ENCODE measurements at places on chromosomes 1 and 21. TPM values are rescaled to one million over a fixed set of nuclear protein-coding genes. Genes with fewer than 3 reads are reported as not detected.

DNA sequence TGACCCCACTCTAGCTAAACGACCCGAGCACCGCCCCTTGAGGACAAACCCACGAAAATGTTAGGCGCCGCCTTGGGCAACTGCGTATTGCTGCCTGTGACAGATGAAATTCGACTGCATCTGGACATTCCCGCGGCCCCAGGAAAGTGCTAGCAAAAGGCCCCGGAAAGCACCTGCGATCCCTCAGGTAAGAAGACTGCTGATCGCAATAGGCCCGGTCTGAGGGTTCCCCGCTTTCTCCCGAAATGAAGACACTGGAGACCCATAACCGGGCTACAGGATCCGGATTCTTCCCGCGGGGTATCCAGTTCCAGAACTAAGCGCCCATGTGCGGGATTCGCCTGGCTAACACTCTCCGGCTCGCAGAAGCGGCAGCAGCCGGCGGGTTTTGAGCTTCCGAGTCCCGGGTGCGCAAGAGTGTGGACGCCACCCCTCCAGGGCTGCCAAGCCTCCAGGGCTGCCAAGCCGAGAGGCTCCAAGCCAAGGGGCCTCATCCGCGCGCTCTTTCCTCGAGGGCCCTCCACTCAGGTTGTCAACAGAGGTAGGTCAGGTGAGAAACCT, 157.9 kb upstream of the NBPF11 start:
- no peak for DNase-seq

- DNase-seq = no peak
Measured at GRCh38 chr1:210104103-210104502, 128.5 kb upstream of the SERTAD4 start.

GRCh38 chr1:240820816-240821215, 208.9 kb upstream of the GREM2 start:
- no peak for DNase-seq

DNA sequence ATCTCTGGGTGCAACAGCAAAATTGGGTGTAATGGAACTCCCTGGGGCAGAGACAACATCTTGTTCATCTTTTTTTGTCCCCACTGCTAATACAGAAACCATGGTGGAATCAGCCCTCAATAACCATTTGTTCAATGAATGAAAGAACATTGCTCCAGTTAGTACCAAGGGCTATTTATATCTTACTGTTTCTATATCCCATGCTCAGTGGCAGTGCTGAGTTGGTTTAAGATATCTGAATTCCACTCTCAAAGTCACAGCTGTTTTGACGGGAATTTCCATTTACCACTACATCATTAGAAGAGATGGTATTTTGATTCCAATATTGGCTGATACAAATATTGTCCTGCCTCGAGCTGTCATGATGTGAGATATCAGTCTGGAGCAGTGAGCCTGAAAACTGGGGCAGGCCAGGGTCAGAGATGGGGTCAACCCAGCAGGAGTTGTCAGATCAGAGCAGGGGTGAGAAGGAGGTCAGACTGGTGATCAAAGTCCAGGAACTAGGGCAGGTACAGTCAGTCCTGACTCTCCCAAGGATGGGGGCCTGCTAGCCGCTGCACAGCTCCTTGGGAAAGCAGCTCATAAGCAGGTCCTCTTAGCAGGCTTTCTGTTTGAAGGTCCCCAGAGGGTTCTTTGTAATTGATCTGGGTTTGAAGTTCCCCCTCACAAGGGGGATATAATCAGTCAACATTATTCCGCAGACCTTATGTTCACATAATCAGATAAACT, 5.8 kb upstream of the PHC2 start:
- no peak for DNase-seq

GRCh38 chr1:58768971-58769808, 14.7 kb downstream of the JUN start:
- no peak for DNase-seq

GRCh38 chr21:45372732-45373355, 32.1 kb upstream of the COL18A1 start:
- DNase-seq = no peak

GRCh38 chr1:43522431-43522775, 8.3 kb upstream of the PTPRF start:
- DNase-seq = no peak

GRCh38 chr1:82013702-82014101, 213.0 kb downstream of the ADGRL2 start:
- no peak for DNase-seq

DNA sequence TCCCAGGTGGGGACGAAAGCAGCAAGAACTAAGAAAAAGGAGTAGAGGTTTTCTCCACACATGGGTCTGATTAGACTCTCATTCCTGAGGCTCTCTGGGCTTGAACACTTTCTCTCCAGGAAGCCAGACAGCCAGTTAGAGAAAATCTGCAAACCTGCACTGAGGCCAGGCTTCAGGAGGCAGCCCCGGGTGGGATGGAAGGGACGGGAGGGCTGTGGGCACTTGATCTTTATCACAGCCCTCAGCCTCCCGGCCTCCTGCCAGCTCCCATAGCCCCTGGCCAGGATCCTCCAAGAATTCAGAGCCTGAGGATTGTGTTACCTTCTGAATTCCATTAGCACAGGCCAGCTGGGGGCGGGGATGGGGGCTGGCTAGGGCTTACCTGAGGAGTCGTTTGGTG, 40.1 kb downstream of the SERTAD4 start:
- no peak for DNase-seq

DNA sequence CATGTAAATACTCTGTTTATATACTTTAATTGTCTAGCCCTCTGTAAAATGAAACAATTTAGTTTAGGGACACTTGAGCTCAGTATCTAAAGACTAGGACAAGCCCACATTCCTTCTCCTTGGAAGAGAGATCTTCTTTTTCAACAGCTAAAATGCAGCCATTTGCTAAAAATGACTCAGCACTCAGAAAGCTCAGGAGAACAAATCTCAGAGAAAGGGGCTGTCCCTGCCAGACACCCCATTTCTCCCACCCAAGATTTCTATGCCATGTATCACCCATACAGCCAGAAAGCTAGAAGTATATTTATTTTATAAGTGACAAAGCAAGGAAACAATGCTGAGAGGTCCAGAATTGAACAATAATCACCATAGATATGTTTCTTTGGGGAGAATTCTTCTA, 23.2 kb upstream of the PRDX6 start:
- no peak for DNase-seq

GRCh38 chr21:39208624-39209333, 25.5 kb upstream of the PSMG1 start:
- DNase-seq = no peak

DNA sequence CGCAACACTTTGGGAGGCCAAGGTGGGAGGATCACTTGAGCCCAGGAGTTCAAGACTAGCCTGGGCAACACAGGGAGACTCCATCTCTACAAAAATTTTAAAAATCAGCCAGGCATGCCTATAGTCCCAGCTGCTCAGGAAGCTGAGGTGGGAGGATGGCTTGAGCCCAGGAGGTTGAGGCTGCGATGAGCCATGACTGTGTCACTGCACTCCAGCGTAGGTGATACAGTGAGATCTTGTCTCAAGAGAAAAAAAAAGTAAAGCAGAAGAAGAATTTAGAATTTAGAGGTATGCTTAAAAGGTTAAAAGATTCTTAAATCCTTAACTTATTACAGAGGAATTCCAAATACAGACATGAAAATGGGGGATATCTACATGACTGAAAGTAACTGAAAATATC, 79.5 kb downstream of the SMYD3 start:
- no peak for DNase-seq

GRCh38 chr21:43930074-43930847, 65.2 kb downstream of the AGPAT3 start:
- DNase-seq = no peak

GRCh38 chr1:119472080-119472818, 34.8 kb upstream of the HSD3B1 start:
- DNase-seq = no peak

GRCh38 chr1:247324923-247325322, 6.7 kb downstream of the ZNF496 start:
- no peak for DNase-seq

DNA sequence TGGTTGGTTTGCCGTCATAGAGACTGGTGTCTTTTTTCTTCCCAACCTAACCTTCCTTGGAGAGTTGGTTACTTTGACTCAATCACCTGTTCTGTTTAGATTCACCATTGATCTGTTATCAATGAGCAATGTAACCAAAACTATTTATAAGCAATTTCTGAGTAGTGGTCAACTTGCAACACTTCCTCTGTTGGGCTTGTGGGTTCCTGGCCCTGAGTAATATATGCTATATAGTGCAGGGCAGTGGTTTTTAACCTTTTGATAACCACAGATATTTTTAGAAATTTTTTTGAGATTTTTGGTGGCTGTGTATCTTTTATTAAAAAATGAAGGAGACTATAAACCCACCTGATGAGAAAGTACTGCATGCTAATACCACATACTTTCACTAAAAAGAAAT, 9.4 kb upstream of the XCL1 start:
- no peak for DNase-seq

- no peak for DNase-seq
Measured at GRCh38 chr1:110218739-110219138, 8.6 kb downstream of the KCNC4 start.

DNA sequence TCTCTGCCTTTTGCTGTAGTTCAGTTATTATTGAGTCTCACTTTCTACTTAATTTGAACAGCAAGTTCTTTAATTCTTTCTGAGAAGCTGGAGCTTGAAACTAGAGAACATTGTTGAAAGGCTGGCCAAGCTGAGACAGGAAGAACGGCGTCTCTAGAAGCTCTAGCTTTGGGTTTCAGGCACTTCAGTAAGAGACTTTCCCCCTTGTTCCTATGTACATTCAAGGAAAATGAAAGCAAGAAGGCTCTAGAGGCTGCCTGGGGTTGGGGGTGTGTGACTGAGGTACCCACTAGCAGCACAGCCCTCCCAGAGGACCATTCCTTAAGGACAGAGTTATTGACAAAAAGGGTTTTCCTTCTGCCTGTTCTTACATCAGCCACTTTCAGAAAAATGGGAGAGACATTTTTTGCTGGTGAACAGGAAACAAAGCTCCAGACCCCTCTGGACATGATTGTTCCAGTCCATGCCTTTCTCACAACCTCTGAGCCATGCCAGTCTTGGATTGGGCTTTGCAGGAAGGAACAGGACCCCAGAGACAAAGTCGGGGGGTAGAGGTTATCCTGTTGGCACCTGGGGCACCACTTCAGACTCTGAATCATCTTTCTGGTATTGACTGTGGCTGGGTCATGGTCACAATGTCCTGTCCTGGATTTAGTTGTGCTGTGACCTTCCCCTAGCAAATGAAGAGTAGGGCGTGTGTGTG, 63.1 kb downstream of the LAMC2 start:
- DNase-seq = no peak

DNA sequence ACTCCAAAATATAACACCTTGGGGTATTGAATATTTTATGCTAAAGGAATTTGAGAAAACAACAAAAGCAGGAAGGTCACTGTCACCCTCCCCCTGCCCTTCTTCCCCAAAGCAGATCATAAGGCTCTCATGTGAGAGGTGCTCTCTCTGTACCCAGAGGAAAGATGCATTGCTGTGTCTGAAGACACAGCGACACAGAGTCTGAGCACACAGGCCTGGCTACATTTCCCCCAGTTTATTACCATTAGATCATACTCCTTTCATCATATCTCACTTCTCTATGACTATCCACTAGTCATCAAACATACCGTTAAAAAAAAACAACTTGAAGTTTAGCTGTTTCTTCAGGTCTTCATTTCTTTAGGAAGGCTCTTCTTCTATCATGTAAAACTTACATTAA, 127.1 kb downstream of the PPIAL4G start:
- DNase-seq = no peak

Gene CHI3L1
- total RNA-seq = 10.1 TPM

Gene S100A14
- total RNA-seq = not detected

Gene PFKL
- total RNA-seq = 68.8 TPM

Gene IGSF3
- not detected for total RNA-seq

Gene KLHDC9
- total RNA-seq = 11.0 TPM

Gene HES5
- total RNA-seq = not detected

Gene USH2A
- total RNA-seq = not detected

Gene NEK2
- total RNA-seq = 25.9 TPM

Measured in Karpas-422 (cell line).